ENCODE measurements at places on chromosomes 2 and 18.
A peak's percentile ranks its signal among the peaks of the same experiment; 100 is the strongest.

GRCh38 chr2:114170070-114170469 lies 272.4 kb upstream of the DPP10 start:
- DNase-seq, result no peak

DNA sequence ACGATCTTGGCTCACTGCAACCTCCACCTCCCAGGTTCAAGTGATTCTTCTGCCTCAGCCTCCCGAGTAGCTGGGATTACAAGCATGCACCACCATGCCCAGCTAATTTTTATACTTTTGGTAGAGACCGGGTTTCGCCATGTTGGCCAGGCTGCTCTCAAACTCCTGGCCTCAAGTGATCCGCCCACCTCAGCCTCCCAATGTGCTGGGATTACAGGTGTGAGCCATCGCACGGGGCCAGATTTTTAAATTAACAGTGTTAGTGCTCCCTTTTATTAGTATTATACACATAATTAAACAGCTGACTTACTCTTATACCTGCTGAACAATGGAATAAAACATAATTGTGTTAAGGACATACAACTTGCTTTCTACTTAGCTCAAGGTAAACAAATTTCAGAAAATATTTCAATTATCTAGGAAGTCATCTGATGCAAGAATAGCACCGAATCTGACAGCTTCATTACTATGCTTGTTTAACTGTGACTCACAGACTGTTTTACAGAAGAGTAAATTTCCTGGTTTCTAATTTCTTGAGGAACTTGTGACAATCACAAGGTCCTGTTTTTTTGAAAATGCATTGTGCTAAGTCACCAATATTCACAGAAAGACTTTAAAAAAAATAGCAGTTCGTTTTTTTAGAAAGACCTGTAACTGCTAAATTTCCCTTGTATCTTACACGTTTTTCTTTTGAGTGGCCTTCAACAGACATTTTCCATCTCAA lies 51.2 kb downstream of the SPIRE1 start:
- DNase-seq, result no peak

DNA sequence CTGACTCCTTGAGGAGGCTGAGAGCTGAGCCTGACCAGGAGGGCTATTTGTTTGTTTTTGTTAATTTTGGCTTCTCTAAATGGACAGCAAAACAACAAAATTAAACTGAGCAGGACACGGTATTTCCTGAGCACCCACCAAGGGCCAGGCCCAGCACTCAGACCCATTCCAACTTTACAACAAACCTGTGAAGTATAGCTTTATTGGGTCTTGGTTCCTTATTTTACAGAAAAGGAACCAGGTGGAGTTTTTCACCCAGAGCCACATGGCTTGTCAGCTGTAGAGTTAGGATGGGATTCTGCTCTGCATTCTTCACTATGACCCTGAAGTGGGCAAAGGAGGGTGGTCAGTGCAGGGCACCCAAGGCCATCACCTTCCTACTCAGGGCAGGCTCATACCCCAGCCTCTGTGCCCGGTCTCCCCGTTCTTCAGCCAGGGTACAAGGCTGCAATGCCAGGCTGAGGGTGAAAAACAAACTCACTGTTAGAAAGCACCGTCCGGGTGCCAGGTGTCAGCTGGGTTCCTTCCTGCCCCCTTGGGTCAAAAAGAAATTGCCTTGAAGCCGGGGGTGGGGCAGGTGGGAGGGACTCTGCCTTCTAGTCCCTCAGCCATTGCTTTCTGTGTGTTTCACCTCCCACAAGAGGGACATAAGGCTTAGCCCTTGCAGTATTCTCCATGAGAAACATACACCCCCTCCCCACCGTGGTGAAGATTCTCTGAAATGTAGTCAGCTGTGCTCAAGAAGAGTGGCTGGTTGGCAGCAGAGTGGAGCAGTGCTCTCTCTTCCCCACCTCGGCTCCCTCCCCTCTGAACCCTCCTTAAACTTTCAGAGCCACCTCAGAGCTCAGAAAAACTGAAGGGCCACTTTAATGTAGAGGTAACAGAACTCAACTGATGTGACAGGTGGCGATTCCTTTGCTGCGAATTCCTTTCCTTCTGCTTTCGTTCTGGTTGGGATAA lies 2.2 kb downstream of the PSD4 start:
- DNase-seq, result peak; percentile 46

GRCh38 chr2:226837787-226838603 lies 2.1 kb downstream of the RHBDD1 start:
- DNase-seq, result no peak

GRCh38 chr2:58052978-58053377 lies 6.4 kb downstream of the VRK2 start:
- DNase-seq, result no peak
